Calu3 (cell line): ENCODE measurements at places on chromosomes 12 and 14.

GRCh38 chr12:14482361-14482760 lies 85.3 kb downstream of the PLBD1 start:
- DNase-seq = no peak

DNA sequence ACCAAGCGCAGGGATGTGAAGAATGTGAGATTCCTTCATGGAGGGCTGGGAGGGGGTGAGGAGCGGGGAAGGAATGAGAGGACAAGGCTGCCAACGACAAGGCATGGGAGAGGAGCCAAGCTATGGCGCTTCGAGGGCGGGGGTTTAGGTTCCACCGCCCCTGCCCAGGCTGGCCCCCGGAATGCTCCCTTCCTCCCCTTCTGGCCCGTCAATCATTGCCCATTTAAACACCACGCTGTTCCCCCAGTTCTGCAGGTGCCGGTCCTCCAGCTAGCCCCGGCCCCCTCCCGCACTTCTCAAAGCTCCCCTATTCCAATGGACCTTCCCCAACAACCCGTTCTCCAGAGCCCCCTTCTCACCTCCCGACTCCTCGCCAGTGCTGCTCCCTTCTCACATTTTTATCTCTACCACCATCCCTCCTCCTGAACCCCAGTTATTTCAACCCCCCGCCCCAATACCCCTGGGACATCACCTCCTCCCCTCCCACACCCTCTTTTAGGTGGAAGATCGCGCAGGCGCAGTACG lies 428 bp downstream of the RNF41 start:
- peak; percentile 32 for DNase-seq

DNA sequence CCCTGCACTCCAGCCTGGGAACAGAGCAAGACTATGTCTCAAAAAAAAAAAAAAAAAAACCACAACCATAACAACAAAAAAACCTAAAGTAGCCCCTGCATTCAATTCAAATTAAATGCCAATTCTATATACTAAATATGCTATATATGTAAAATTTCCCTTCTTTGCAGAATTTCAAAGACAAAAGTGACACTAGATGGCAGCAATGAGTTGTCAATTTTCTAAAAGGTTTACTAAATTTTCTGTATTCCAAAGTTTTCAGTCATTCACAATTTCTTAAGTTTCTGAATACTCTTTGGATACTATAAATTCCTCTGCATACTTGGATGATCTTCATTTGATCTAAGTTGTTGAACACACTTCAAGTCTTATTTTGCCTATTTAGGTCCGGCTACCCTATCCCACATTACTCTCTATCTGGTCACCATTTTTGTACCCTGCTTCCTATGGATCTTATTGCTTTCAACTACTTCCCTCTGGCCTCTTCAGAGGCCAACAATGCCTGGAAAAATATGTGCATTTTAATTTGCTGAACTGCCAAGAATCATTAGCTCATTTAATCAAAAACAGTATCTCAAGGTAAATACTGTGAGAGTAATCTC lies 27.9 kb downstream of the HNRNPC start:
- DNase-seq = no peak

- DNase-seq = no peak
Observed at GRCh38 chr12:109764776-109765445, 51.3 kb downstream of the FAM222A start.

GRCh38 chr14:67738740-67739504 lies 37.2 kb downstream of the RDH12 start:
- DNase-seq = peak; percentile 72

DNA sequence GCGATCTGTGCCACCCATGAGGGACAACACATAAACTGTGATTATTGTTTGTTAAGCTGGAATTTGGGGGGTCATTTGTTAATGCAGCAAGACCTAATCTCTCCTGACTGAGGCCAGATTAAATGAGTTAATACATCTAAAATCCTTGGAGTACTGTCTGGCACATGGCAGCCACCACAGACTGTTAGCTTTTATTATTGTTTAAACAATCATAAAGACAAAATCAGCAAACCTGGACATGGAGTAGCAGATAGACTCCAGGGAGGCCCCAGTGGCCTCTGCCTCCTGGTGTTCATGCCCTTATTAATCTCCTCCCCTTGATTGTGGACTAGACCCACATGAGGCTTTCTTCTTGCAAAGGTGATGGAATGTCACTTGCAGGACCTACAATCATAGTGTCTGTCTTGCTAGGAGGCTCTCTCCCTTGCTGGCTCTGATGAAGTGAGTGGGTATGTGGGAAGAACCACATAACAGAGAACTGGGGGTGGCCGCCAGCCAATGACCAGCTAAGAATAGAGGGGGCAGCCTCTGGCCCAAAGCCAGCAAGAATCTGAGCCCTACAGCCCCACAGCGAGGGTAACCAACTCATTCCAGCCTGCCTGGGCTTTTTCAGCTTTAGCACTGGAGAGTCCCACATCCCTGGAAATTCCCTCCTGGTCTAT lies 142.0 kb downstream of the SCARB1 start:
- no peak for DNase-seq

- peak; percentile 50 for DNase-seq
Observed at GRCh38 chr14:22375321-22375930, 213.6 kb downstream of the DAD1 start.

- no peak for DNase-seq
Observed at GRCh38 chr14:101029668-101030290, 126.3 kb upstream of the RTL1 start.

DNA sequence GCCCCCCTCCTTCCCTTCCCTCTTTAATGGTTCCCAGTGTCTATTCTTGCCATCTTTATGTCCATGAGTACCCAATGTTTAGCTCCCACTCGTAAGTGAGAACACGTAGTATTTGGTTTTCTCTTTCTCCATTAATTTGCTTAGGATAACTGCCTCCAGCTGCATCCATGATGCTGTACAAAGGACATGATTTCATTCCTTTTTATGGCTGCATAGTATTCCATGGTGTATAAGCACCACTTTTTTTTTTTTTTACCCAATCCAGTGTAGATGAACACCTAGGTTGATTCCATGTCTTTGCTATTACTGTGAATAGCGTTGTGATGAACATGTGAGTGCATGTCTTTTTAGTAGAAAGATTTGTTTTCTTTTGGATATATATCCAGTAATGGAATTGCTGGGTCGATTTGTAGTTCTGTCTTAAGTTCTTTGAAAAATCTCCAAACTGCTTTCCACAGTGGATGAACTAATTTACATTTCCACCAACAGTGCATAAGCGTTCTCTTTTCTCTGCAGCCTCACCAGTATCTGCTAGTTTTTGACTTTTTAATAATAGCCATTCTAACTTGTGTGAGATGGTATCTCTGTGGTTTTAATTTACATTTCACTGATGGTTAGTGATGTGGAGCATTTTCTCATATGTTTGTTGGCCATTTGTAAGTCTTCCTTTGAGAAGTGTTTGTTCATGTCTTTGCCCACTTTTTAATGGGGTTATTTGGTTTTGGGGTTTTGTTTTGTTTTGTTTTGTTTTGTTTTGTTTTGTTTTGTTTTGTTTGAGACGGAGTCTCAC lies 26.0 kb downstream of the RPS29 start:
- no peak for DNase-seq

GRCh38 chr14:27384124-27384523 lies 786.3 kb upstream of the NOVA1 start:
- DNase-seq = no peak

DNA sequence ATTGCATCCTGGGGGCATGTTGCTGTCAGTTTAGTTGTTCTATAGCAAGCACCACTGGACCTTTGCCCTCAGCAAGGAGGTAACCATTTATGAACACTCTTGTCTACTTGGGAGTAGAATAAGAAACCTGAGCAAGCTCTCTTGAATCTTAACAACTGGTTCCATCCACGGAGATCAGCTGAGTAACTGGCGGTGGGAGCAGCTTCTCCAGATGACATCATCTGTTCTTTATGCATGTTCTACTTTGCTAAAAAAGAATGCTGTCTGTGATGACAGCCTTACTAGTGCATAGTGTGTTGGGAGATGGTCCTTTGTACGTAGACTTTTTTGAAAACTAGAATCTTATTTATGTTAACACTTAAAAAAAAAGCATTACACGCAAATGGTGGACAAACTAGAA lies 17.7 kb downstream of the SLC4A8 start:
- no peak for DNase-seq

DNA sequence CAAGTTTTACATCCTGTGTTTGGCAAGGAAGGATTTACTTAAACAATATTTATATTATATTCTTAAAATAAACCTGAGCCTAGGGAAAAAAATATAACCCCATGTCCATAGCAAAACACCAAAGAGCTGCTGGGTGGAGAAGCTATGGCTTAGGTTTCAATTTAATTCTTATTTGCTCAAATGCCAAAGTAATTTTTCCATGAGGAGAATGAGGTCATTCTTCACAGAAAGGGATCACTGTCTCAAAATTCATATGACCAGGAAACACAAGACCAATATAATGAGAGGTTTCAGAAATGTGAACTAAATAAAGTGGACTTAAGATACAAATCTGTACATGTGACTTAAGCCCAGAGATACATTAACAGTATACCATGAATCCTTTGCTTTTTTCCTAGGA lies 195.0 kb downstream of the PHLDA1 start:
- DNase-seq = no peak

GRCh38 chr14:22549324-22549962 lies 39.6 kb downstream of the DAD1 start:
- no peak for DNase-seq

DNA sequence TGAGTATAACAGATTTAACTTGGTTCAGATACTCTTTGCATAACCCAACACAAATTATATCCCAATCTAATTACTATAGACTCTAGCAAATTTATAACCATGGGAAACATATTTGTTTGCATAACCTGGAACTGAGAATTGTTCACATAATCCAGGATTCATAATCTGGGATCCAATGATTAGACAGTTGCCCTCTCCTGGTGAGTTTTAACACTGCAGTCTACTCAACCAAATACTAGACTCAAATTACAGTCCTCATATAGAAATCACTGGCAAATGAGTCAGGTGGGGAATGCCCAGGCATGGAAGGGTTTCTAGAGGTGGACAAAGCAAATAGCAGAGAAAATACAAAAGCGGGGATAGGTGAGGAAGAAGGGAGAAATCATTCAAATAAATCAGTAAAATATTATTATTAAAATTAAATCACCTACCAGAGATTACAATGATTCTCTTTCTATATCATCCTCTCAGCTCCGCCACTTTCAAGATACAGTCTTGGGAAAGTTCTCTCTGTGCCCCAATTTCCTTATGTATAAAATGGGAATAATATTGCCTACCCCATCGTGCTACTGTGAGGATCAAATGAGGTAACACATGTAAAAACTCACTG lies 9.4 kb downstream of the GCH1 start:
- DNase-seq = peak; percentile 49

GRCh38 chr14:104844306-104845032 lies 20.6 kb upstream of the CEP170B start:
- no peak for DNase-seq

DNA sequence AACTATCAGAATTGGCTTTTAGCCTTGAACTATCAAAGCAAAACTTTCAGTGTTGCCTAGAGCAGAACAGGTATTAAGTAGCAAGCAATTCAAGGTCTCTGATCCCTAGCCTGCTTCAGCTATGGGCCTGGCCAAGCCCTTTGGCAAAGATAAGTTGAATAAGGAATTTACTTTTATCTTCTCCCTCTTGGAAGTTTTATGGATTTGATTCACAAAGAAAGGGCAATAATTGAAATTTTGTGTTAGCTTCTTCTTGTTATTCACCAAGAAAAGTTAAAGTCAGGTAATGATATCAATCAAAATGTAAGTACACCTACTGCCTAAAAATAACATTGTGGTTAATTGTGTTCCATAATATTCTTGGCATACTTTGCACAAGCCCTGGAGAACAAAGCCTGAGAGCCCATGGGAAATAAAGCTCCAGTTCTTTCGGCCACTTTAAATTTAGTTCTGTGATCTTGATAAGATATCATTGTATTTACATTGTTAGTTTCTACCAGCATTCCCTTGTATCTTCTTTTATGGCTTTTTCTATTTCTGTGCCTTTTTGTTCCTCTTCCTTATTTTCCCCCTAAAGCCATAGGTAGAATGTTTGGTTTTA lies 158.0 kb downstream of the RAD51B start:
- no peak for DNase-seq

GRCh38 chr12:109601557-109601956 lies 28.0 kb downstream of the MVK start:
- no peak for DNase-seq

DNA sequence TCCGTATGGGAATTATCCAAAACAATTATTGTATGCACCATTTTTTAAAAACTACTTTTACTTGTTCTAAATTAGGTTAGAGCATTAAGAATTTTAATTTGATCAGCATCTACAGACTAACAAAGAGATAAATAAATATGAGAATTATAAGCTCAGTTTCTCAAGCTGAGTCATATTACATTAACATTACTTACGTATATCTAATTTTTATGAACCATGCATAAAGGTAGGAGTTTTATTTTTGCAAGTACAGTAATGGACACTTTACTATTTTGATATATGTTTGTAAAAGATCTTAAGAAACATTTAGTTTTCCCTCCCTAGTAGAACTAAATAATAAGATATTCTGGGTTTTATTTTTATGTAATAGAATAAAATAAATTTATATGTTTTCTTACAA lies 410.1 kb downstream of the TMEM117 start:
- DNase-seq = no peak

GRCh38 chr12:62130834-62131552 lies 129.2 kb upstream of the USP15 start:
- no peak for DNase-seq

GRCh38 chr14:65019944-65020566 lies 33.4 kb downstream of the FNTB start:
- peak; percentile 50 for DNase-seq

DNA sequence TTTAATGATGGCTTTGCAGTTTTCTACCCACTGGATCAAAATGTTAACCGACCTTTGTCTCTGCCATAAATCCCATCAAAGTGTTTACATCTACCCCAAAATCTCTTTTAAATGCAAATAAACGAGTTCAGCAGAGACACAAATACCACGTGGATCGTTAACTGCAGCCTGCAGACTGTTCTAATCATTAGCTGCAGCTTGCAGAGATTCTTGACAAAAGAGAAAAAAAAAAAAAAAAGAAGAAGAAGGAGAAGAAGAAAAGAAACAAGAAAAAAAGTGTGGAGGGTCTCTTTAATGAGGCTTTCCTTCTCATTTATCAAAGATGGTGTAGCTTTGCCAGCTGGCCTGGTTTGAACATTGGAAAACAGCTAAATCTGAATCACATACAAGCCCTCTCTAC lies 275.7 kb downstream of the NEDD1 start:
- DNase-seq = no peak

GRCh38 chr12:117643971-117644370 lies 282.5 kb upstream of the NOS1 start:
- DNase-seq = no peak

- DNase-seq = no peak
Observed at GRCh38 chr12:67925552-67925951, 63.7 kb upstream of the IFNG-AS1 start.

GRCh38 chr14:65957631-65958205 lies 528.5 kb upstream of the CCDC196 start:
- DNase-seq = no peak

GRCh38 chr14:102474934-102475333 lies 34.6 kb downstream of the ANKRD9 start:
- no peak for DNase-seq

- DNase-seq = no peak
Observed at GRCh38 chr14:92314182-92314581, 8.8 kb upstream of the SLC24A4 start.

- DNase-seq = peak; percentile 62
Observed at GRCh38 chr12:50224026-50224692, 57.0 kb upstream of the CERS5 start.

- no peak for DNase-seq
Observed at GRCh38 chr14:85520581-85520980, 9.4 kb upstream of the FLRT2 start.
